Fibroblast of pulmonary artery (primary cell): ENCODE measurements at places on chromosomes 1 and 21.

DNA sequence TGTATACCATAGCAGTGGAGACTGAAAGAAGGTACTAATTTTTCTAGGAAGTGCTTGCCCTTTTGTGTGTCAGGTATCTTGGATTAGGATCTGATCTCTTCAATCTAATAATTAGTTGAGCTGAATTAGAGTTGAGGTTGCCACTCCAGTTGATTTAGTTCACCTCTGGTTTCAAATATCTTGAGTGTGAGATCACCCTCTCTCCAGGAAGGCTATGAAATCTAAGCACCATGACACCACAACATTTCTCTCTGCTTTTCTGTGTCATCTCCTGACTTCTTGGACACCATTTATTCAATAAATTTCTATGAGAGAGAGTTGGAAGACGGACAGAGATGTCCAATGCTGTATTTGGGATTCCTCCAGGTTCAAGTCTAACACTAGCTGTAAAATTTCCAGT lies 212.8 kb downstream of the DYRK1A start:
- DNase-seq, result no peak

- no peak for DNase-seq
Measured at GRCh38 chr1:197857477-197857876, 45.0 kb upstream of the C1orf53 start.

GRCh38 chr1:94580367-94581115 lies 39.0 kb upstream of the F3 start:
- peak; percentile 24 for DNase-seq

GRCh38 chr1:87600854-87601253 lies 272.2 kb downstream of the LMO4 start:
- DNase-seq, result peak; percentile 12

DNA sequence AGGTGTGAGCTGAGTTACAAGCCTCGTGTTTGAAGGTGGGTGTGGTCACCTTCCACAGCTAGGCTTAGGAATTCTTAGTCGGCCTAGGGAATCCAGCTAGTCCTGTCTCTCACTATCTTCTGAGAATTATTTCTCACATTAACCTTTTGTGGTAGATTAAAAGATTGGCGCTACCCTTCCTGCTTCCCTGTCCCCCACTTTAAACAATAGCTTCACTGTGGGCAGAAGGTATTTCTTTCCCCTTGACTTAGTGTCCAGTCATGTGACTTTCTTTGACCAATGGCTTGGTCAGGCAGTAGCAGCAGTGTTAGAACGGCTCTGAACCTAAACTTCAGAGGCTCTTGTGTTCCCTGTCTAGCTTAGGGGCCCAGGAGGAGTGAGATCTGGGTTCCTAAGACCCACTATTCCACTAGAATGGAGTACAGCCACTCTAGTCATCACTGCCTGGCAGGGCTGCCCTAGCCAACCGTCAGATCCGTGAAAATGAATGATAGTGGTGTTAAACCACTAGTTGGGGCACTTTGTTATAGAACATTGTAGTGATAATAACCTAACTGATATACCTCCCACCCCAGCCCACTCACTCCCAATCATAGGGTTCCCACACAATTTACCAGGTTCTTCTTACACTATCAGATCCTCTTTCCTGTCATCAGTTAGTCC lies 13.9 kb upstream of the C1orf141 start:
- DNase-seq, result peak; percentile 4
